A549 treated with ZK216348 at 1 μM for 4 hours (cell line): ENCODE measurements at places on chromosomes 4 and X. TPM values are rescaled to one million over a fixed set of nuclear protein-coding genes. Genes with fewer than 3 reads are reported as not detected.

The ODAPH gene
- total RNA-seq = 1.6 TPM in 1 of 5 replicates, not detected in the others

The GPRASP3 gene
- 3.1 to 5.0 TPM (median 4.0 TPM) in 5 replicates for total RNA-seq

The MND1 gene
- total RNA-seq = 12.3 to 21.1 TPM (median 12.8 TPM) in 5 replicates

The LEF1 gene
- total RNA-seq = not detected in 5 replicates

The AIMP1 gene
- total RNA-seq = 42.0 to 57.8 TPM (median 44.5 TPM) in 5 replicates

The GLRA2 gene
- not detected in 5 replicates for total RNA-seq
